ENCODE measurements at places on chromosomes 3 and 15. TPM values are rescaled to one million over a fixed set of nuclear protein-coding genes. Genes with fewer than 3 reads are reported as not detected.
A peak's percentile ranks its signal among the peaks of the same experiment; 100 is the strongest.

DNA sequence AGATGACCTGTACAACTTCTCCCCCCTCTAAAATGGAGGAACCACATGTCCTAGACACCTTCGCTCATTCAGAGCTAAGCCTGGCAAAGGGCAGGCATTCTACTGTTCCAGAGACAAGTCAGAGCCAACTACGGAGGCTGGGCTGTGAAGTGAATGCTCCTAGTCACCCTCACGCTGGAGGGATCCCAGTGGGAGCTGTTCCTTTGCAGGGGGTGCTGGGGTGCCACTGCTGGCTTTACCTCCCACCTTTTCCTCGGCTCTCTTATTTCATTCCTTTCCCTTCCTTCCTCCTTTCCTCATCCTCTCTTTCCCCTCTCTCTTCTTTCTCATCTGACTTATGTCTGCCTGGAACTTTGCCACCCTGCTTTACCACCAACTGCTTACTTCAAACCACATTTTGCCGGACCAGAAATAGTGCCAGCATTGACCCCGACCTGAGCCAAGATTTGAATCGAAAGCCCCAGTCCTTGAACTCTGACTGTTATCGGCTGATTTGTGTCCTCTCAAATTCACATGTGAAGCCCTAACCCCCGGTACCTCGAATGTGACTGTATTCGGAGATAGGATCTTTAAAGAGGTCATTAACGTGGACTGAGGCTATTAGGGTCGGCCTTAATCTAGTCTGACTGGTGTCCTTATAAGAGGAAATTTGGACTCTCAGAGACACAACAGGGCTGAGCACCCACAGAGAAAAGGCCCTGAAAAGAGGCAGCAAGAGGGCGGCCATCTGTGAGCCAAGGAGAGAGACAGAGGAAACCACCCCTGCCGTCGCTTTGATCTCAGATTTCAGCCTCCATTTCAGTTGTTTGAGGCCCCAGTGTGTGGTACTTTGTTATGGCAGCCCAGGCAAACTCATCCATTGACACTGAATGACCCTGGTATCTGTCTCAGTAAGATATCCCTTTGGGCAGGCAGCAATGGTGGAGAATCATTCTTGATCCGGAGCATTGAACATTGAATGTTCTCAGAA is 31.3 kb upstream of the TBC1D21 start:
- DNase-seq, result no peak

DNA sequence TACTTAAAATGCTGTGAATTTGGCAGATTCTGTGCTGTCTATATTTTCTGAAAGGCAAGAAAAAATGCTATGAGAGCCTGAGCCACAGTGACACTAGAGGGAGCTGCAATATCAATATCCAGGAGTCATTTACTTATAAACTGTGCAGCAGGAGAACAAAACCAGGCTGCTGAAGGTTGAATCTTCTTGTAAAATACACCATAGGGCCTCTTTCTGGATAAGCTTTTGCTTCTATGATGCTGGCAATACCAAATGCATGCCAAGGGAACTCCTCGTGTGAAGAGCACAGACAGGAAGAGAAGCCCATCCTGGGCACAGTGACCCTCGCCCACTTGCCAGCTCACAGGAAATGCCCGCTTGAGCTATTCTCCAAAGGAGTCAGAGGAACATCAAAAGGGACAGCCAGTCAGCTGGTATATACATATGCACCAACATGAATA is 48.0 kb upstream of the TSPAN3 start:
- DNase-seq, result no peak

Gene SV2B
- total RNA-seq, result 0.02 TPM

Gene NUTM1
- total RNA-seq, result not detected

GRCh38 chr3:55708242-55708641 is 221.1 kb upstream of the WNT5A start:
- no peak for DNase-seq

- DNase-seq, result no peak
These were observed 11.6 kb downstream of the PDCD10 start for GRCh38 chr3:167723025-167723512.

DNA sequence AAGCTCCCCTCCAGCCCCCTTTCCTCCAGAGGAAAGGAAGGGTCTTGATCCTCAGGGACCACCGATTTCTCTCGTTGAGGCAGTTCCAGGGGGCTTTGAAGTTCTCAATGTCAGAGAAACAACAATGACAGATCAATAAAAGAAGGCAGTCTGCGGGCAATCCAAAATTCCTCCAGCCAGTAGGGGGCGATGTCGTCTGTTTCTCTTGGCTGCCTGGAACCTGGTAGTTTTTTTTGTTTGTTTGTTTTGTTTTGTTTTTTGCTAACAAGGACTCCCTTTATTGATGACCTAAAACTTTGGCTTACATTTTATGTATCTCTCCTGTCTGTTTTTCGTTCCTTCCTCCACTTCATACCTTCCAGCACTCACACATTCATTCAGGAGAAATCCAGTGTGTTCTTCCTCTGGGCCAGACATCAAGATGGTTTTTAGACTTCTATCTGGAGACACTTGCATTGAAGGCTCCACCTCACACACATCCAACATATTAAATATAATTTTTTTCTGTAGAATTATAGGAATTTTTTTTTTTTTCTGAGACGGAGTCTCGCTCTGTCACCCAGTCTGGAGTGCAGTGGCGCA is 276.6 kb downstream of the RPLP1 start:
- DNase-seq, result peak; percentile 64

Gene VGLL3
- total RNA-seq, result not detected

DNA sequence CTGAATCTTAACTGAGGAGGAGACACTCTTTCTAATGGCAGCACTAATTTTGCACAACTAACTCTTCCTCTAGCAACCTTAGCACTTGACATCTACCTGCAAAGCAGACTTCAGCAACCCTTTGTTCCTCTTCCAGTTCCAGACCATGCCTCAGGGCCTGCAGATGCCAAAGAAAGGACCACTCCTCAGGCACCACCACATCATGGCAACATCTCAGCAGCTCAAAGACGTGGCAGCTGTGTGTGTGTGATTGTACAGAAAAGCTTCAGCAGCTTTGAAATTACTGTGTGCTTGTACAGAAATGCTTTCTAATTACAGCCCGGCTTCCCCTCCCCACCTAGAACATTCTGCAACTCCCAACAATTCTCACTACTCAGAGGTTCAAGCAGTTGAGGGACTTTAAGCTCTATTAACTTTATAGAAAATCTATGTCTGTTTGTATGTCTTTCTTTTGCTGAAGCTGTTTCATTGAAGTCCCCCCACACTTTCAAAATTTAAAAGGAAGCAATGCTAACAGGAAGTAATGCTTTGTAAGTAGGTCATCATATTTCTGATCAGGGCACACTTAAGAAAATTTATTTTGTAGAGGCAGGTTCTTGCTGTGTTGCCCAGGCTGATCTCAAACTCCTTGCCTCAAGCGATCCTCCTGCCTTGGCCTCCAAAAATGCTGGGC is 115.2 kb downstream of the CD47 start:
- DNase-seq, result no peak

DNA sequence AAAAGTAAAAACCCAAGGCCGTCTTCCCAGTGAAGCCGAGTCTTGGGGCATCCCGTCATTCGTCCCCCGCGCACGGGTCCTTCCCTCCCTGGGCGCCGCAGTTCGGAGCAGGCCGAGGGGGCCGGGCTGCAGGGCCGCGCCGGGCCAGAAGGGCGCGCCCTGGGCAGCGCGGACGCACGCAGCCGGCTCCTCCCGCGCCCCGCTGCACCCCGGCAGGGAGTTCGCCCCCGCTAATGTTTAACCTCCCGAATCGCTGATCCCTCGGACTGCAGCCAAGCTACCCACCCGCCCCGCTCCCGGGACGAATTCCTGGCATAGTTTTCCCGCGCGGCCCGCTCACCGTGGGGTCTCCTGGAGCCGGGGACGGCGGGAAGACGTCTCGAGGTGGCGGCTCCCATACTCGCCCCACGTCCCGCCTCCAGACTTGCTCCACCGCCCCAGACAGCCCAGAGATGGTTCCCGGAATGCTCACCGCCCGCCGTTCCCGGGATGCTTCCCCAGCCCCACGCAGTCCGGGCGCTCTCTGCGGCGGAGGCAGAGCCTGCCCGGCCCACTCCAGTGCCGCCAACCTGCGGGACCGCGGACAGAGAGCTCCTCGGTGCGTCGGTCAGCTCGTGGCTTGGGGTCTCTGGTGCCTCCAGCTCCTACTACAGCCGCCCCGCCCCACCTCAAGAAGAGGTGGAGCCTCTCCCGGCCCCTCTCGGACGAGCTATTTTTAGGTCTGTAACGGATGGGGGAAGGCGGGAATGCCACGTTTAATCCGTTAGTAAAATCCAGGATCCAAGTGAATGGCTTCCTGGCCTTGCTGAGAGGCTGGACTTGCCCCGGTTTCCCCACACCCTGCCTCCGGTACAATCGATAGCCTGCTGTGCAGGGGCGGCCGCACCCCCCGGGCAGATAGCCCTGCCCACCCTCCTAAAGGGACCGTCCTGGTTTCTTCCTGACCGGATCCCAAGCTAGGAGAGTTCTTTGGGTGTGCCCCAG is at the start of gene DZIP1L:
Gene DZIP1L (minus strand): TSS at position 621 of the 984 bp plus-strand sequence. CDS start 11,637 bp downstream, outside the sequence.
- DNase-seq, result peak; percentile 4

DNA sequence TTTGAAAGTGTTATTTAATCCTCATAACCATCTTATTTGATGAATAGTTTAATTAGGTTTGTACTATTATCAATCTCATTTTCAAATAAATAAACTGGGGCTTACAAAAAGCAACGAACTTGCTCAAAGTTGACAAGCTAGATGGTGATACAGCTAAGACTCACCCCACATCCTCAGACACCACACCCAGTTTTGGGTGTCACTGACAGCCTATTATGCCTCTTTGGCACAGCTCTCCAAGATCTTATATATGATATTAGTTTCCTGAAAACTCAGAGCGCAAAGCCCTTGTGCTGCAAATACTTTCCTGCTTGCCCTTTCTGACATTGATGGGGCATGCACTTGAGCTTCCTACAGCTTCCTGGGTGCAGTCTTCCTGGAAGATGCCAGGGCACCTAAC is 223.4 kb upstream of the GADL1 start:
- no peak for DNase-seq

Gene ZPLD1
- not detected for total RNA-seq

- no peak for DNase-seq
These were observed 9.3 kb upstream of the SYNM start for GRCh38 chr15:99095626-99096025.

Gene P2RY1
- 0.16 TPM for total RNA-seq

Gene FAM43A
- 14.5 TPM for total RNA-seq

Gene HEG1
- total RNA-seq, result 21.3 TPM

Gene MRPL3
- 215 TPM for total RNA-seq

DNA sequence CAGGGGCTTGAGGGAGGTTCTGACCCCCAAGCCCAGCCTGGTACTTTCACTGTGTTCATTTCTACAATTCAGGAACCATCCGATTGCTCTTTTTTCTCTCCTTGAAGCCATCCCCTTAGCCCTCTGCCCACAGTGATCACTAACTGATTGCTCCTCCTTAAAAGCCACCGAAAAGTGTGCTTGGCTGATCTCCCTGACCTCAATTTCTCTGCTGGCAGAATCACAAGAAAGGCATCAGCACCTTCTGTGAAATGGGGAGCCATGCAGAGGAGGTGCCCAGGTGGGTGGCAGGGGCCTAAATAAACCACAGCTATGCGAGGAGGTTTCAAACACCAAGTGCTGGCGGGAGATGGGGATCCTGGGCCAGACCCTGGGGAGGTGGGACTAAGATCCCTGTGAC is 56.2 kb downstream of the SRGAP3 start:
- no peak for DNase-seq

GRCh38 chr3:13552857-13553652 is 4.1 kb downstream of the FBLN2 start:
- no peak for DNase-seq

Gene WDR72
- total RNA-seq, result not detected

GRCh38 chr3:188539631-188540194 is 385.8 kb downstream of the LPP start:
- no peak for DNase-seq

DNA sequence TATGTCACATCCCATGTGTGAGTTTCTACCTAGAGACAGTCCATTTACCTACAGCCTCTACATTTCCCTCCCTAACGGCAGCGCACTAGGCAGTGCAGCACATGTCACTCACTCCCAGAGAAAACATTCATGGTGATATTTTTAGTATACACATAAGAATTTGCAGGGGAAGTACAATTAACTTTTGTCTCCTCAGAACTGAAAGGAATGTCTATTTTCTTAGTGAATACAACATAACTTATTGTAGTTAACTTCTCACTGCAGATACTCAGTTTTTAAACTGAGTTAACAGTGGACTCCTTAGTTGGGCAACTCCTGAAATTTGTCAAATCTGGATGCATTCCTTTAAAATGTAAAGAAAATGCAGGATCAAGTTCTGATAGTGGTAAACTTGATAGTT is 4.5 kb upstream of the ZBTB47 start:
- DNase-seq, result no peak

Gene DUT
- total RNA-seq, result 397 TPM

DNA sequence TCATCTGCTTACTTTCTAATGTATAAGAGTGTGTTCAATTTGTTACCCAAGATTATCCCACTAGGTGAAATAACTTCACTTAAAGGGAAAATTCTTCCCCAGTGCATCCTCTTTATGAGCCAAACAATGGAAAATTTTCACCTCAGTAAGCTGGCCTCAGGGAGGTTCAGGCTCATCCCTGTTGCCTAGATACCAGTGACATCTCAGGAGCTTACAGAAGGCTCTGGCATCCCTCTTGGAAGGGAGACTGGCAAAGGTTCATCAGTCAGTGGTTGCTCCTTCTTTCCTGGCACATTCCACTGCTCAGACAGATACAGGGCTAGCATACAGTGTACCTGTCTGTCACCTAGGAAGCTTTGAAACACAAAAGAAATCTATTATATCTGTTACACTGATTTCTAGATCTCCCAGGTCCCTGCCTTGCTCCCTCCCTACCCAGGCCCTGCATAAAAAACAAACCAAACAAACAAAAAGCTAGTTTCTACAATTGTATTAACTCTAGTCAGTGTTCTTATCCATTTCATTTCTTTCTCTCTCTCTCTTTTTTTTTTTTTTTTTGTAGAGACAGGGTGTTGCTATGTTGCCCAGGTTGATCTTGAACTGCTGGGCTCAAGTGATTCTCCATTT is 1.7 kb downstream of the IP6K2 start:
- no peak for DNase-seq

Gene MYL3
- not detected for total RNA-seq

GRCh38 chr15:81000144-81000623 is 539 bp upstream of the TLNRD1 start:
- no peak for DNase-seq

Gene TM4SF18
- total RNA-seq, result not detected

Gene GUCA1C
- not detected for total RNA-seq
